ENCODE measurements at places on chromosomes 16 and 17.
A peak's percentile ranks its signal among the peaks of the same experiment; 100 is the strongest.

DNA sequence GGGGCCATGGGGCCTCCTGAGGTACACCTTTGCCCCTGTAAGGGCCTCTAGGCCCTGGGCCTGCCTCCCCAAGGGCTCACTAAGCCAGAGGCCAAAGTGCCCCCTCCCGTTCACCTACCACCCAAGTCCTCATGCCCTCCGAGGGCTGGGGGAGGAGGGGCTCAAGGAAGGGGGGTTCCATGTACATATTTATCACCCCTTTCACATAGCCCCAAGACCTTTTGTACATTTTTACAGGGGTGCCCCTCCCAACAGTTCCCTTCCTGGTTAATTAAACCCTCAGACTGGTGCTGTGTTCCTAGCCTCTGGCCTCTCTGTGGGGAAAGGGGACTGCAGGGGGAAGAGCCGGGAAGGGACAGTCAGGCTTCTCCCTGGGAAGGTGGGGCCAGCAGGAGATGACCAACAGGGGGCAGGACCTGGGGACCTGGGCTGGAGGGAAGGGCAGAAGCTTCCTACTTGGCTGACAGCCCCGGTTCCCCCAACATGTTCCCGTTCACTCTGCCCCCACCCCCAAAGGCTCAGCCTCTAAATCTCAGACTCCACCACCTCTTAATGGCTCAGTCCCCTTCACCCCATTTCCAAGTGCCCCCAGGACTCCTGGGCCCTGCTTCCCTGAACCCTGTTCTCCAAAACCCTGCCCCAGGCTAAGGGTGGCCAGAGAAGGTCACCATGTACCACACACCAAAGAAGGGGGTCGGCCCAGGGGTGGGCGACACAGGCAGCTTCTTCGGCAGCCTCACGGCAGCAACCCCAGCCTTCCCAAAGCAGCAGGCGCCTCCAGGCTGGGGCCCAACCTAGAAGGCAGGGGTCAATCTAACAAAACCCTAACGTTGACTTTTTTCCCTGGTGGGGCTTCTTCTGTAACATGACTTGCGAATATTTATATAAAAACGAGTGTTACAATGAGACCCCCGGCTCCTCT, 11.9 kb downstream of the FBRS start:
- no peak for DNase-seq

- DNase-seq: no peak
Measured at GRCh38 chr16:24773771-24774427, 44.4 kb downstream of the TNRC6A start.

GRCh38 chr16:85057948-85058347, 30.4 kb downstream of the KIAA0513 start:
- DNase-seq: no peak

GRCh38 chr16:74591876-74592650, 14.9 kb downstream of the GLG1 start:
- no peak for DNase-seq

- no peak for DNase-seq
Measured at GRCh38 chr17:74116087-74116717, 87.3 kb upstream of the RPL38 start.

GRCh38 chr16:66605979-66606751, 1.7 kb downstream of the CMTM3 start:
- no peak for DNase-seq

DNA sequence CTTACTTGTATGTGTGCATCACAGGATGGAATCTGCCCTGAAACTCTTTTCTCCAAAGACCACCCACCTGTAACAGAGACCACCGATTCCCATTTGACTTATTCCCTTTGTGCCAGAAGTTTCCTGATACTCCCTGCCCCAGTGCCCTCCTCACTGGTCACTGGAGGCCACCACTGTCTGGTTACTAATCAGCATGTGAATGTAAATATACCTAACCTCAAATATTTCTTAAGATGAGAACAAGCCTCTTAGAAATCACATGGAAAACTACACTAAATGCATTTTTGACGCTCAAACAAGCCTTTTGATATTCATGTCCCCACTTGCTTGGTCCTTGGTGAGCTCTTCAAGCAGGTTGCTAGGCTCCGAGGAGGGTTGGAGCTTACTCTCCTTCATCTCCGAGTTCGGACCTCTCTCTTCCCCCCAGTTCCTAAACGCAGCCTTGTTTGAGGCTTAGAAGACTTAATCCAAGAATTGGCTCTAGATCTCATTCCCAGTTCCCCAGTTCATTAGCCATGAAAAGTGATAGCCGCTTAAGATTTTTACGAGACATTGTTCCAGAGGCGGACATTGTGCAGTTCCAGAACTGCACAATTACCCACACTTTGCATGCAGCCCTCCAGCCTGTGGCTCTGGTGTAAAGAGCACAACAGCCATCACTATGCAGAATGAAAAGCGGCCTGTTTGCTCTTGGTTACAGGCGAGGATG, 579.2 kb upstream of the PSMD7 start:
- DNase-seq: no peak

GRCh38 chr16:54446639-54447038, 160.1 kb upstream of the IRX3 start:
- no peak for DNase-seq

DNA sequence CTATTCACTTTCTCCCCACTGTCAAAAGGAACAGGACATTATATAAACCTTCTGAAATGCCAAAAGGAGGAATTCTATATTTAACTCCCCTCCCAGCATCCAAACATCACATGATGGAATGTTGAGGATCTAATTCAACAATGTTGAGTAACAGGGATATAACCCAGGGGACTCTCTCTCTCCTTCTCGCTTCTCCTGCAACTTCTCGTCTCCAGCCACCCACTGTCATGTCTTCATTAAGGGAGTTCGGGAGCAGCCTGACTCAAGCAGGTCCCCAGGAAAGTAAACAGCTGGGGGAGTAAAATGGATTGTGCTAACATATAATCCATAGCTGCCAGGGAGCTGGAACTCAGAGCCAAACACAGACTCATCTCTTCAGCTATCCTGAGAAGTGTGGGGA, 51.7 kb downstream of the GRIN2A start:
- DNase-seq: no peak

DNA sequence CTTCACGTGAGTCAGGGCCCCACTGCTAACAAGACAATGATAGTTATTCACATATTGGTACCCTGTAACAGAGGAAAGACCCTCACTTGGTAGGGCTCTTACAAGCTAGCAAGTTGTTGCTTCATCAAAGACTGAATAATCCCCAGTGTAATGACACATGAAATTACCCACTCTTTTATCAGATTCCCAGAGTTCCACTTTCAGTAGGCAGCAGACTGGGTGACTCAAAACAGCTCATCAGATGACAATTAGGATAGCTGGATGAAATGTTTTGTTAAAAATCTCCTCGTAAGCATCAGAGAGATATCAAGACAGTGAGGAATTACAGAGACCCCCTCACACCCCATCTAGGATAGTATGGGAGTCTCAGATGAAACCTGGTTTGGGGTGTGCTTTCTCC, 6.8 kb upstream of the OR1E2 start:
- DNase-seq: no peak

- no peak for DNase-seq
Measured at GRCh38 chr16:996681-997080, 15.1 kb downstream of the SOX8 start.

GRCh38 chr16:58345574-58346354, 46.5 kb upstream of the GINS3 start:
- DNase-seq: no peak

- DNase-seq: no peak
Measured at GRCh38 chr17:38705523-38705802, 390 bp downstream of the MLLT6 start.

- DNase-seq: no peak
Measured at GRCh38 chr17:76667786-76668453, 24.4 kb upstream of the ST6GALNAC1 start.

- peak; percentile 13 for DNase-seq
Measured at GRCh38 chr16:27366687-27367460, 35.1 kb upstream of the IL21R start.

DNA sequence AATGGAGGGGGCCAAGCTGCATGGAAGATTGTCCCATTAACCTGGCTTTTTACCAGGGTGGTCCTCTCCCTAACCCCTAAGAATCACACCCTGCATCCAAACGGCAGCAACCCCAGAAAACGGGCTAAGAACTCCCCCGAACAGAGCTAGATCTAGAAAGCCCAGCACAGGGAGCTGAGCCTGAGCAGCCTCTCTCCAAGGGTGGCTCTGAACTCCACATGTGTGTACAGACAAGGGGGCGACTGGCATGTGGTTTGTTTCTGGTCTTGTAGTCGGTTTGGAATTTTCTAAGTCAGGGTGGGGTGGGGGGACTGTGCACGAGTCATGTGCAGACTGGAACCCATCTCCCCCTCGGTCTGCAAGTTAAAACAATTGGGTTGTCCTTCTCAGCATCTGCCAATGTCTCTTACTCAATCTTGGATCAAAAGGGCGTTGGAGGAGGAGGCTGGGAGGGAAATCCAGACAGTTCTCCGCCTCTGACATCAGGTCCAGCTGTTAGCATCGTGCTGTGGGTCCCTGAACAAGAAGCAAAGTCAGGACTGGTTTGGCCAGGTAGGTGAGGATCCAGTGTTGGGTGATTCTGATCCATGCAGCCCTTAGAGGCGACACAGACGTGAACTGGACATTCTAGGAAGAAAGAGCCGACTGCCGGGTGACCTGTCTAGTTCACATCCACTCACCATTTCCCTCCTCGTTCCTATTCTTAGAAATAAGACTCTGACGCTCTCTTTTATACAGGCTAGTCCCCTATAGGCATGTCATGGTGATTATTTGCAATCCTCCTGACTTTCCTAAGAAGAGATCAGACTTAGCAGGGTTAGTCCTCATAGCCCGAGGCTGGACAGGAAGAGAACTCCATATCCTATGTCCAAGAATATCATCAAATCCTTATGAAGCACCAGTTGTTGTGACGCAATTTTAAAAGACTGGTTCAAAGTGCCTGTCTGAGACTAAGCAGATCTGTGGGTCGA, 381.8 kb downstream of the SOX9 start:
- DNase-seq: no peak

DNA sequence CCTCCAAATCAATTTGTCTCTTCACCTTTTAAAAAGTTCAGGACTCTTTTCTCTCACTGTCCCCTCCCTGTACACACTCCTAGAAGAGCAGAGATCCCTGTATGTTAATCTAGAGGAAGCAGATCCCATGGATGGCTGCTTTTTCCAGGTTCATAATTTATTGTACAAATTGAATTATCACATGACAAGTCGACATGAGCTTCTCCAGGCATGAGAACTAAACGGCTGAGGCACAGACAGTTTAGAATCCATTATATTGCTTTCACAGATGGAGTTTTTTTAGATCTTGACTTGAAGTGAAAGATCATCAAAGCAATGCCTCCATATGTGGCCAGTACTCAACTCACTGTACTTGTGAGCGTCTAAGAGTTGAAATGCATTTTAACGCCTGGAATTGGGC, 47.9 kb downstream of the RGS9 start:
- no peak for DNase-seq

DNA sequence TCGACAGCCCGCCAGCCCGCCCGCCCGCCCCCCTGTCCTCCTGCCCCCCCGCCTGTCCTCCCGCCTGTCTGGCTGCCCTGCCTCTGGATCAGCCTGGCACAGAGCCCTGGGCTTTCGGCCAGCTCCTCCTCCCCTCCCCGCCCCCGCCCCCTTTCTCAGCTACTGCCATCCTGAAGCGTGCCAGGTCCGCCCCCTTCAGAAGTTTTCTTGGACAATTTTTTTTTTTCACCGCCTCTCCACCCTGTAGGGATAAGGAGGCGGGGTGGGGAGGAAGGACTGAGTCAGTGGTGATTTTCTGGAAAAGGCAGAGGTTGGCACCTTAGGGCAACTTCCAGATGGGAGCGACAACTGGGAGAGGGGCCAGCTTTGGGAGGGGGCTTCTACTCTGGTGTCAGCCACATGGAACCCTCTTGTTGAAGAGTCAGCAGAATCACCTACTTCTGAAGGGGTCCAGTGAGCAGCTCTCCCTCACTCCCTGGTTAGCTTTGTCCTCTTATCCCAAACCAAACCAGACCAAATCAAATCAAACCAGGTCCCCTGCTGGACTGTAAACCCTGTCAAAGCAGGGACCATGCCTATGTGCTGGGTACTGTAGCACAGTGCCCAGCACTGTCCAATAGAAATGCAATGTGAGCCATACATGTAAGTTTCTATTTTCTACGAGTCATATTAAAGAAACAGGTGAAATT, 19.7 kb downstream of the IGF2BP1 start:
- no peak for DNase-seq

GRCh38 chr16:46830417-46830901, 521 bp downstream of the C16orf87 start:
- peak; percentile 9 for DNase-seq

GRCh38 chr17:49834118-49834743, 13.6 kb downstream of the TAC4 start:
- no peak for DNase-seq

DNA sequence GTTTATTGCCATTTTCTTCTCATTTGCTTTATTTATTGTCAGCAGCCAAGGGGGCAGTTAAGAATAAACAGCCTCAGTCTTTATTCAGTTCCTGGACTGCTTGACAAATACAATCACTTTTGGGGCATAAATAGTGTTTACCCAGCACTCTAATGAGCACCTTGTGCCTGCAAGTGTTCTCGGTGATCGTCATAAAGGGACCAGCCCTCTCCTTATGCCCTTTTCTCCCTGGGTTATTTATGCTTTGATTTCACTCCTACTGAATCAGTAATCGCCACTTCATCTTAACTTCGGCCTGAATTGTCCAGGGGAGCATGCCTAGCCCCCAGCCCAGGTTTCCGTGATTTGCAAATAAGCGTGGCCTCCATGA, 55.7 kb upstream of the CACNG5 start:
- no peak for DNase-seq

- no peak for DNase-seq
Measured at GRCh38 chr17:71234349-71234748, 886.5 kb upstream of the SOX9 start.

- no peak for DNase-seq
Measured at GRCh38 chr17:67891481-67892119, 66.3 kb downstream of the BPTF start.

- no peak for DNase-seq
Measured at GRCh38 chr16:61332461-61332860, 703.8 kb downstream of the CDH8 start.

- no peak for DNase-seq
Measured at GRCh38 chr16:28311913-28312312, 19.6 kb downstream of the SBK1 start.

GRCh38 chr17:59493867-59494266, 71.5 kb upstream of the DHX40 start:
- DNase-seq: no peak

- DNase-seq: no peak
Measured at GRCh38 chr17:48335858-48336500, 94.0 kb downstream of the SKAP1 start.

Measured in activated T-helper 1 cell treated with Interleukin-2 at 50 U/mL for 16 hours (primary cell).